ENCODE measurements at places on chromosomes 12 and 14. TPM values are rescaled to one million over a fixed set of nuclear protein-coding genes. Genes with fewer than 3 reads are reported as not detected.

DNA sequence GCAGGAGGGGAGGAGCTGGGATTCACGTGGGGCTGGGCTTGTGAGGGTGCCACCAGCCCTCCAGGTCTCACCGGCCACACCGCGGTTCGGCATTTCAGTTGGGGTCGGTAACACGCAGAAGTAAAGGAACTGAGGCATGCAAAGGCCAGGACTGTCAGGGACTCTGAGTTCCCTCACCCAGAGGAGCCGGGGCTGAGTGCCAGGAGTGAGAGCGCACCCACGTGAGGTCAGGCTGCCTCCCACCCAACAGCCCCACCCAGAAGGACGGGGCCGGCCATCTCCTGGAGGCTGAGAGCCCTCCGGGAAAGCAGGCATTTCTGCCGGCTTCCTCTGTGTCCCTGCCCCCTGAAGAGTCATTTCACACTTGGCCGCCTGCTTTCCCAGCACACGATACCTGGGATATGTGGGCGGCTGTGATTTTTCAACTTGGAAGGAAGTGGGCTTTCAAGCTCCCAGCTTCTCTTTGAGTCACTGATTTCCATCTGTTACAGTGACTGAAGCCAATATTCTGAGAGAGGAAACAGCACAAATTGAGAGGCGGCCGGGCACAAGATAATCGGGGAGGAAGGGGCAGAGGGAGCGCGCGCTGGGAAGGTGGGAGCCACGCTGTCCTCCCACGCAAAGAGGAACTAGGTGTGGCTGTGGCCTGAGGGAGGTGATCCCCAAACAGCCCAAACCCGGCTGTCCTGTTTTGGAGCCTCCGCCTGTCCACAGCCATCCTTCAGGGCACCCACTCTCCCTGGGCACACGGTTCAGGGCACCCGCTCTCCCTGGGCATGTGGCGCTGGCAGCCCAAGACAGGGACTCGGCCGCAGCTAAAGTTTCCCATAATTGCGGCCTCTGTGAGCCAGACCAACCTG, 19.0 kb downstream of the GALNT9 start:
- no peak overlapping the region for H3K4me3 ChIP-seq
- H3K4me1 ChIP-seq = no peaks in the 10 kb centered on the region
- H3K27me3 ChIP-seq = no peaks in the 10 kb centered on the region
- H3K27ac ChIP-seq = no peak overlapping the region
- DNase-seq = no peak

GRCh38 chr14:25001601-25002000, 48.3 kb downstream of the STXBP6 start:
- H3K4me3 ChIP-seq = no peak overlapping the region
- H3K4me1 ChIP-seq = peaks cover 9% of the 10 kb centered on the region
- DNase-seq = no peak

GRCh38 chr14:23095196-23096108, at the start of gene C14orf119:
Gene C14orf119 (plus strand): TSS chr14:23095505. CDS start chr14:23097659, 2,154 bp downstream.
- peaks cover 9% of the 10 kb centered on the region for H3K4me1 ChIP-seq
- peaks cover 6% of the 10 kb centered on the region for H3K36me3 ChIP-seq
- H3K27ac ChIP-seq = peak within 1 kb of the TSS; percentile 97
- peak; percentile 100 for DNase-seq

- no peak overlapping the region for H3K4me3 ChIP-seq
- H3K4me1 ChIP-seq = no peaks in the 10 kb centered on the region
- H3K27me3 ChIP-seq = no peaks in the 10 kb centered on the region
- no peak overlapping the region for H3K27ac ChIP-seq
Measured at GRCh38 chr12:65756956-65757511, 67.2 kb upstream of the HMGA2 start.

MAP1LC3B2 gene
- 0.49 TPM for total RNA-seq

- peak overlapping the region; percentile 82 for H3K27ac ChIP-seq
- H3K4me1 ChIP-seq = no peaks in the 10 kb centered on the region
- H3K27me3 ChIP-seq = no peaks in the 10 kb centered on the region
- H3K36me3 ChIP-seq = no peaks in the 10 kb centered on the region
Measured at GRCh38 chr12:120394483-120395367, 25.8 kb upstream of the MSI1 start.

KRT79 gene
- total RNA-seq = 0.09 TPM

LGALS3 gene
- 22.6 TPM for total RNA-seq

DNA sequence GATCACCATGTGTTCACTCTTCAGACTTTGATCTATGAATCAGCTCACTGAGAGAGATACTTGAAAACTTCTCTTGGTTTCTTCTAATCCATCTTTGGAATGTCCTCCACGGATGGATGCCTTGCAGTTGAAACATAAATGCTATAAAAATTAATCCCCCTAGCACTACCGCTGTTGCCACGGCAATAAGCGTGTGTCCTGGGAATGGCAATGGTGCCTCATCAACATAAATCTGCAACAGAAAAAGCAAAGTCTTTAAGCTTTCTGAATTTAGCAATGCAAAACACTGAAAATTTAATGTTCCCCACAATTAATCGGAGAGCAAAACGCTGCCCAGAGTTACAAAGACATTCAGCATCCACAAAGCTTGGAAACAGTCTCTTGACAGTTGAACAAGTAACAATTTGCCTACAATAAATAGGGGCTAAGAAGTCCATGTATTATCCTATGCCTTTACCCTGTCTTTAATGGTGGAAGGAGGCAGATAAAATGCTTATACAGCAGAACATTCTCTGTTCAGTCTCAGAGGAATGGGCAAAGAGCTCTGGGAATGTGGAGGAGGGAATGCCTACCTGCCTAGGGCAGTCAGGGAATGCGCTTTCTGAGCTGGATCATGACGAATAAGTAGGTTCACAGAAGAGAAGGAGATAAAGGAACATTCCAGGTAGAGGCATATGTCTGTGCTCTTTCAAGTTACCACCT, 70.9 kb upstream of the PPP4R3A start:
- no peak overlapping the region for H3K27ac ChIP-seq
- H3K27me3 ChIP-seq = no peaks in the 10 kb centered on the region
- no peaks in the 10 kb centered on the region for H3K4me1 ChIP-seq
- no peak overlapping the region for H3K4me3 ChIP-seq
- no peak for DNase-seq

GPR84 gene
- 0.46 TPM for total RNA-seq

IL26 gene
- not detected for total RNA-seq

DNA sequence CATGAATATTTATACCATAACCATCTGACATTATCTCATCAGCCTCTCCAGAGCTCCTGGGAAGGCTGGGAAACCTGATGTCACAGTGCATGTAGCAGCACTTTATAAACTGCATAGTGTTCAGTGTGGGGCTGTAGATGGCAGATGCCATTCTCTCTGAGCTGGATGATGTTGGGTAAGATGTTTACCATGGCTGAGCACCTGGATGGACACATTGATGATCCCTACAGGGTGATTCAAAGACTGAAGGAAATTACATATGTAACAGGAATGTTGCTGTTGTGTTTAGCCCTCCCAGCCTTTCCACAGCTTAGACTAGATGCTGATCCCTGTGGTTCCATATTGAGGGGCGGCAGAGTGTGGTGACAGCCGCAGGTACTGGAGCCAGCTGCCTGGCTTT, 37.4 kb downstream of the IFT43 start:
- H3K27me3 ChIP-seq = no peaks in the 10 kb centered on the region
- DNase-seq = no peak
- H3K27ac ChIP-seq = no peak overlapping the region
- H3K36me3 ChIP-seq = no peaks in the 10 kb centered on the region
- H3K4me3 ChIP-seq = no peak overlapping the region

DNA sequence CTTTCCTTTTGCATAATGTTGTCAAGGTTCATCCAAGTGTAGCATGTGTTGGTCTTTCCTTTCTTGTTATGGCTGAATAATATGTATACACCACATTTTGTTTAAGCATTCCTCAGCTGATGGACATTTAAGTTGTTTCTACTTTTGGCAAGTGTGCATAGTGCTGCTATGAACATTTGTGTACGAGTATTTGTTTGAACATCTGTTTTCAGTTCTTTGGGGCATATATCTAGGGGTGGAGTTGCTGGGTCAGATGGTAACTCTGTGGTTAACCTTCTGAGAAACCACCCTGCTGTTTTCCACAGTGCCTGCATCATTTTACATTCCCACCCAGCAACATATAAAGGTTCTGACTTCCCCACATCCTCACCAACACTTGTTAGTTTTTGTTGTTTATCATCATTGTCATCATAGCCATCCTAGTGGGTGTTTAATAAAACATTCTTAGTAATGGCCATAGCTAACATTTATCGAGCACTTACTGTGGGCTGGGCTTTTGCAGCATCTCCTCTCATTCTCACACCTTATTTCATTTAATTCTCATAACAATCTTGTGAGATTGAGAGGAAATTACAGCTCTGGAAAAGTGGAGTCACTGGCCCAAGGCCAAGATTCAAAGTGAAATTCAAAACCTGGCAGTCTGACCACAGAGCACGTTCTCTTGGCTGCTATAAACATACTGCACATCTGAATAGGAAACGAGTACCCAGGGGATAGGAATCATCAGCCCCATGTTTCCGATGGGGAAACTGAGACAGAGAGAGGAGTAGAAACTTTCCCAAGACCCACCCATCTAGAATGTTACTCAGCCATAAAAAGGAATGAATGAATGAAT, 193.6 kb downstream of the KSR2 start:
- no peak for DNase-seq
- no peaks in the 10 kb centered on the region for H3K27me3 ChIP-seq
- no peaks in the 10 kb centered on the region for H3K36me3 ChIP-seq
- no peaks in the 10 kb centered on the region for H3K4me1 ChIP-seq
- H3K4me3 ChIP-seq = no peak overlapping the region
- no peak overlapping the region for H3K27ac ChIP-seq

DNA sequence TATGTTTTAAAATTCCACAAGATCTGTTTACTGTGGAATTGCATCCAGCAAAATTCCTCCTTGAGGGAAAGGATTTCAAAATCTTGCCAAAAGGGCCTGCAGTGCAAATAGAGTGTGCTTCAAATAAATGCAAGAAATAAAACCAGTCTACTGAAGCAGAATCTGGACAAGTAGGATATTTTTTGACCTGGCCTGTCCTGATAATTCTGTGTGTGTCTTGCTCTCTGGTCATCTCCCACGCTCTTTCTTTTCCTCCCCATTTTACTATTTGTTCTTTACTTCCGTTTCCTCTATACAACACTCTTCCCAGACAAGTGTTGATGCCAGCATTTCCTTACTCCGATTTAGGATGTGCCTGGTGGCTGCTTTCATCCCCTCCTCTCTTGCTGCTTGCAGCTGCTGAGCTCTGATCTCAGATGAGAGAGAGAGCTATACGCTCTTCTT, 115.9 kb downstream of the GPR135 start:
- no peak overlapping the region for H3K4me3 ChIP-seq
- no peak for DNase-seq
- H3K36me3 ChIP-seq = peaks cover 18% of the 10 kb centered on the region
- no peaks in the 10 kb centered on the region for H3K4me1 ChIP-seq
- H3K27ac ChIP-seq = no peak overlapping the region
- H3K27me3 ChIP-seq = no peaks in the 10 kb centered on the region

DNA sequence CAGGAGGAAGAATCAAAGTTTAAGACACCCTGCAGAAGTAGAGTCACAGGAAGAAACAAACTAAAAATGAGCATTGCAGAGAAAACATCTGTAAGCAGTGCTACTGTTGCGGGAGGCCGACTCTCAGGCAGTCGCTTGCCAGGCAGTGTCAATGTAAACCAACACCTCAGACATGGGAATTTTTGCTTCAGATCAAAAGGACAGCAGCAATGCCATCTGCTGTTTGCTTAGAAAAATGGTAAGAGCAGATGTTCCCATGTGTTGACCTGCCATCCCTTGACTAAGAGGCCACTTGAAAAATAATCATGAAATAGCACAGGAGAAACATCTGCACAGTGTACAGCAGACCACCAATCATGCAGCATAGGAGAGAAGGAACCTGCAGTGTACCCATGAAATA, 196.6 kb downstream of the SLC25A21 start:
- H3K27me3 ChIP-seq = no peaks in the 10 kb centered on the region
- no peaks in the 10 kb centered on the region for H3K36me3 ChIP-seq
- H3K27ac ChIP-seq = no peak overlapping the region
- H3K4me1 ChIP-seq = no peaks in the 10 kb centered on the region

DPF3 gene
- 1.2 TPM for total RNA-seq

DNA sequence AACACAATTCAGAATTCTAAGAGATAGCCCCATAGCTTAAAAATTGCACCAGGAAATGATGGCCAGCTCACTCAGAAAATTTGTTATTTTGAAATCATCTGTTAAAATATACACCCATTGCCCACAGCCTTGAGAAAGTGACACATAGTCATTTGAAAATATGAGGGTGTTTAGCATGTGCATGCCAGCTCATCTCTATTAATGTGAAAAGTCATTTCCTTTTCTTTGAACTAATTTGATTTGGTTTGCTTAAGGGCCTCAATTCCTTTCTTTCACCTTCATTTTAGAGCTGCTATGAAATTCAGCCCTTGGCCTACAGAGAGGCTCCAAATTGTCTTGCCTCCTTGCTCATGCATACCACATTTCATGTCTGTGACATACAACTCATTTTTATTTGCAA, 241.4 kb downstream of the PHLDA1 start:
- H3K36me3 ChIP-seq = no peaks in the 10 kb centered on the region
- H3K4me3 ChIP-seq = no peak overlapping the region
- H3K4me1 ChIP-seq = no peaks in the 10 kb centered on the region
- H3K27ac ChIP-seq = no peak overlapping the region
- no peak for DNase-seq

NPFF gene
- total RNA-seq = not detected

TAS2R13 gene
- 0.58 TPM for total RNA-seq

SAMD15 gene
- total RNA-seq = 0.28 TPM

PZP gene
- not detected for total RNA-seq

All from pancreas (tissue), 10 donors.